Neural crest cell (in vitro differentiated cells): ENCODE measurements at places on chromosomes 6 and 20.

DNA sequence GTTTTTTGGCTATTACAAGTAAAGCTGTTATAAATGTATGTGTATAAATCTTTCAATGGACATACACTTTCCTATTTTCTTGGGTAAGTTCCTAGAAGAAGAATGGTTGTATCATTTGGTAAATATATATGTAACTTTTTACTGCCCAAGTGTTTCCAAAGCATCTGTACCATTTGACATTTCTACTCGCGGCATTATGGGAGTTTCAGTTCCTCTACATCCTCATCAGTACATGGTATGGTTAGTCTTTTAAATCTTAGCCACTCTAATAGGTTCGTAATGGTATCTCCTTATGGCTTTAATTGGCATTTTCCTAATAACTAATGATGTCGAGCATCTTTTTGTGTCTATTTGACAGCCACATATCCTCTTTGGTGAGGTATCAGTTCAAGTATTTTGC is 12.9 kb downstream of the SNPH start:
- DNase-seq, result no peak

DNA sequence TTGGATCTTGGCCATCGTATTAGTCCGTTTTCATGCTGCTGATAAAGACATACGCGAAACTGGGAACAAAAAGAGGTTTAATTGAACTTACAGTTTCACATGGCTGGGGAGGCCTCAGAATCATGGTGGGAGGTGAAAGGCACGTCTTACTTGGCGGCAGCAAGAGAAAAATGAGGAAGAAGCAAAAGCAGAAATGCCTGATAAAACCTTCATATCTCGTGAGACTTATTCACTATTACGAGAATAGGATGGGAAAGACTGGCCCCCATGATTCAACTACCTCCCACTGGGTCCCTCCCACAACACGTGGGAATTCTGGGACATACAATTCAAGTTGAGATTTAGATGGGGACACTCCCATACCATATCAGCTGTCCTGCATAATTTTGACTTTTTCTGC is 20.1 kb upstream of the REPS1 start:
- no peak for DNase-seq

- DNase-seq, result no peak
Measured at GRCh38 chr20:4533368-4534133, 188.2 kb upstream of the PRND start.

- no peak for DNase-seq
Measured at GRCh38 chr20:7850775-7851490, 89.3 kb downstream of the HAO1 start.

- no peak for DNase-seq
Measured at GRCh38 chr20:61964675-61965605, 100.7 kb downstream of the TAF4 start.

DNA sequence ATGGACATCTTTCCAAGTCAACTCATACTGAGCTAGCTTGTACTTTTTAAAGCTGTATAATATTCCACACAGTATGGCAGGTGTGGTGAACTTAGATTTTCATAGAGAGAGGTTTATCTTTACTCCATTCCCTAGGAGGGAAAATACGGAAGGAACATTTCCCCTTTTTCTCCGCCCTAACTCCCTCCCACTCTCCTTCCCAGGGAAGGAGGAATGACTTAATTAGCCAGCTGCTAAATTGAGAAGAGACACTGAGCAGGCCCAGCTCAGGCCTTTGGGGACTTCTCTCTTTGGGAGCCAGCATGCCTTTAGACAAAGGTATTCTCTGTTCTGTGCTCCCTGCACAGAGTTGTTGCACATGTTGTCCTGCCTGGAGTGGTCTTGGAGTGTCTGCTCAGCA is 46.1 kb downstream of the MBOAT1 start:
- DNase-seq, result no peak

DNA sequence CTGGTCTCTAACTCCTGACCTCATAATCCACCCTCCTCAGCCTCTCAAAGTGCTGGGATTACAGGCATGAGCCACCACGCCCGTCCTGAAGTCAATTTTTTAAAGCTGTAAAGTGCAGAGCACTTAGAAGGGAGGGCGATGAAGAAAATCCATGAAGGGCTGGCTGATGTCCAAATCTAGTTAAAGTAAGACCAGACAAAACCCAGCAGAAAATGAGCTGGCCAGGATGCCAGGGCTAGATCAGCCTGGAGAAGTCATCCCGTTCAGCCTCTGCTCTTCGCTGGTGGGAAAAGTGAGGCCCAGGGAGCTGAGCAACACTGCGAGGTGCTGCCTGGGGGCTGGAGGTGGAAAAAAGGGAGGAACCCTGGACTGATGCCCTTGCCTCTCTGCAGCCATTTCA is 3.1 kb downstream of the BPIFB4 start:
- DNase-seq, result no peak
